ENCODE measurements at places on chromosomes 16 and 17. TPM values are rescaled to one million over a fixed set of nuclear protein-coding genes. Genes with fewer than 3 reads are reported as not detected.

ADPRM gene
- total RNA-seq = 6.2 TPM

ST3GAL2 gene
- total RNA-seq = 11.2 TPM

NHERF1 gene
- 64.9 TPM for total RNA-seq

RNF222 gene
- total RNA-seq = not detected

DOC2B gene
- total RNA-seq = 22.4 TPM

CMTM1 gene
- total RNA-seq = not detected

DNA sequence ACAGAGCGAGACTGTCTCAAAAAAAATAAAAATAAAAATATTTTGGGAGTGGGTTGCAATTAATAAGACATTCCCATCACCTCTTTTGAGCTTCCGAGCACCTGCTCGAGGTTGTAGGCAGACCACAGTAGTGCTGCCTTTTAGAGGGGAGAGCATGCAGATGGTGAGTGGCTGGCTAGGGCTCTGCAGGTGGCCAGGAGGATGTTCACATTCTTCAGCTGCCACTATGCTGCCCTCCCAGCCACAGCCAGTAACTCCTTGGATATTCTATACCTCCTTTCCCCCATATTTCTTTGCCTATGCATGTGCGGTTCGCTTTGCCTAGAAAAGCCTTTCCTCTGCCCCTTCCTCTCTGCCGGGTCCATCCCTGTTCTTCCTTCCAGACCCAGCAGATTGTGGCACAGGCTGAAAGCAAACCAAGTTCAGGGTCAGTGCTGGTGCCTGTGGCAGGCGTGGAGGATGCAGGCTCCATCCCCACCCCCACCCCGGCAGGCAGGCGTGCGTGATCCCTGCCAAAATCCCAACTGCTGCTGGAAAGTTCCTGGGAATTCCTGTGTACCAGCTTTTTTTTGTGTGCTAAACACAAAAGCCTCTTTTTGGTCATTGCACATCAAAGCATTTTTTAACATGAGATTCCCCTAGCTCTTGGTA is 33.8 kb upstream of the CMIP start:
- no peaks in the 10 kb centered on the region for H3K27me3 ChIP-seq
- no peaks in the 10 kb centered on the region for H3K4me1 ChIP-seq
- H3K4me3 ChIP-seq = no peak overlapping the region
- no peak for DNase-seq

- H3K27me3 ChIP-seq = no peaks in the 10 kb centered on the region
- H3K4me1 ChIP-seq = peaks cover 20% of the 10 kb centered on the region
- DNase-seq = no peak
- no peaks in the 10 kb centered on the region for H3K36me3 ChIP-seq
These were observed 7.1 kb downstream of the TRAF7 start for GRCh38 chr16:2162676-2163118.

GRCh38 chr17:78991017-78991738 is 11.5 kb upstream of the LGALS3BP start:
- H3K36me3 ChIP-seq = peaks cover 3% of the 10 kb centered on the region
- peaks cover 31% of the 10 kb centered on the region for H3K4me1 ChIP-seq
- no peak overlapping the region for H3K27ac ChIP-seq
- no peak for DNase-seq

- no peaks in the 10 kb centered on the region for H3K27me3 ChIP-seq
- DNase-seq = peak; percentile 88
- H3K4me1 ChIP-seq = peaks cover 50% of the 10 kb centered on the region
- no peak overlapping the region for H3K4me3 ChIP-seq
These were observed 5.8 kb upstream of the C17orf99 start for GRCh38 chr17:78140169-78141051.
